RCC 7860 (cell line): ENCODE measurements at places on chromosomes 13 and 19.
A peak's percentile ranks its signal among the peaks of the same experiment; 100 is the strongest.

- DNase-seq: no peak
These were observed 740 bp upstream of the CCDC61 start for GRCh38 chr19:45994456-45994997.

DNA sequence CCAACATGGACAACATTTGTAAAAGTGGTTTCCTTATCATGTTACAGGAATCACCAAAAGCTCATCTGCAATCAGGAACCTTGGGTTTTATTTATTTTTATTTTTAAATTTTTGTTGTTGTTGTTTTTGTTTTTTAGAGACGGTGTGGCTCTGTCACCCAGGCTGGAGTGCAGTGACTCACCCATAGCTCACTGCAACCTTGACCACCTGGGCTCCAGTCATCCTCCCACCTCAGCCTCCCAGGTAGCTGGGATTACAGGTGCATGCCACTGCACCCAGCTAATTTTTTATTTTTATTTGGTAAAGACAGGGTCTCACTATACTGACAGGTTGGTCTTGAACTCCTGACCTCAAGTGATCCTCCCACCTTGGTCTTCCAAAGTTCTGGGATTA lies 13.6 kb upstream of the SERP2 start:
- DNase-seq: no peak

- no peak for DNase-seq
These were observed 5.8 kb downstream of the DYRK1B start for GRCh38 chr19:39828015-39828653.

- no peak for DNase-seq
These were observed 209.9 kb downstream of the DCT start for GRCh38 chr13:94269557-94269956.

- no peak for DNase-seq
These were observed 241.0 kb downstream of the KLF5 start for GRCh38 chr13:73299787-73300186.

GRCh38 chr13:112674412-112675365 lies 15.1 kb upstream of the ATP11A start:
- DNase-seq: no peak

DNA sequence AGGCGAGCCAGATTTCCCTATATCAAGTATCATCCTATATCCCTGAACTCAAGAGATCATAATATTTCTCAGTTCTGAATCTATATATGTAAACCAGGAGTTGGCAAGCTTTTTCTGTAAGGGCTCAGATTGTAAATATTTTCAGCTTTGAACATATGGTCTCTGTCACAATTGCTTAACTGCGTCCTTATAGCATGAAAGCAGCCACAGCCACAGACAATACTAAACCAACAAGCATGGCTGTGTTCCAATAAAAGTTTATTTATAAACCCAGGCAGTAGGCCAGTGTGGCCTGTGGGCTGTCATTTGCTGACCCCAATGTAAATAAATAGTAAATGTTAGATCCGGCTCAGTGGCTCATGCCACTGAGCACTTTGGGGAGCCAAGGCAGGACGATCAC lies 12.2 kb upstream of the MYH14 start:
- DNase-seq: no peak

- no peak for DNase-seq
These were observed 102.2 kb downstream of the PIBF1 start for GRCh38 chr13:72884101-72884500.

GRCh38 chr13:108828086-108828815 lies 198.8 kb downstream of the MYO16 start:
- no peak for DNase-seq

GRCh38 chr13:95385798-95386197 lies 84.5 kb upstream of the ABCC4 start:
- no peak for DNase-seq

DNA sequence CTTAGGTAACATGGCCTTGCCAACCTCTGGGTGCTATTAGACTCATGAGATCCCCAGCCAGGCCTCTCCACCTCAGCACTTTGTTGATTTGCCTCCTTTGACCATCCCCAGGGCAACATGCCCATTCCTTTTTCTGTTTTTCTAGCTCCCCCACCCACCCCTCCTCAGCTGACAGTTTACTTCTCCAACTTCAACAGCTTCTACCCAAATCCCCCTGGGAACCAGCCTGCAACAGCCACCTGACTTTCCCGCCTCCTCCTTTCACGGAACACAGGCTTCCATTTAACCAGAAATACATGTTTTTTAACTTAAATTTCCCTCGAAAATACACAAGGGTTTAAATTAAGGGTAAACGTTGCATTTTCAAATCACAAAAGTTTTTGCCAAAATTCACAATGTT lies 117.3 kb downstream of the DLEU7 start:
- no peak for DNase-seq

GRCh38 chr13:24744247-24744646 lies 19.7 kb upstream of the RNF17 start:
- no peak for DNase-seq

DNA sequence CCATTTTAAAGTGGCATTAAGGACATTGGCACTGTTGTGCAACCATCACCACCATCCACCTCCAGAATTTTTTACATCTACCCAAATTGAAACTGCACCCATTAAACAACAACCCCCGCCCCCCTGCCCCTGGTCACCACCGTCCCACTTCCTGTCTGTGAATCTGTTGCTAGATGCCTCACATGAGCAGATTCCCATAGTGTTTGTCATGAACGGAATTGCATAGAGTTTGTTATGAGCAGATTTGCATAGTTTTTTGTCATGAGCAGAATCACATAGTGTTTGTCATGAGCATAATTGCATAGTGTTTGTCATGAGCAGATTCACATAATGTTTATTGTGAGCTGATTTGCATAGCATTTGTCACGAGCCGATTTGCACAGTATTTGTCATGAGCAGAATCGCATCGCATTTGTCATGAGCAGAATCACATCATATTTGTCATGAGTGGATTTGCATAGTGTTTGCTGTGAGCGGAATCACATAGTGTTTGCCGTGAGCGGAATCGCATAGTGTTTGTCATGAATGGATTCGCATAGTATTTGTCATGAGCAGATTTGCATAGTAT lies 54.0 kb upstream of the GTF3A start:
- DNase-seq: no peak

DNA sequence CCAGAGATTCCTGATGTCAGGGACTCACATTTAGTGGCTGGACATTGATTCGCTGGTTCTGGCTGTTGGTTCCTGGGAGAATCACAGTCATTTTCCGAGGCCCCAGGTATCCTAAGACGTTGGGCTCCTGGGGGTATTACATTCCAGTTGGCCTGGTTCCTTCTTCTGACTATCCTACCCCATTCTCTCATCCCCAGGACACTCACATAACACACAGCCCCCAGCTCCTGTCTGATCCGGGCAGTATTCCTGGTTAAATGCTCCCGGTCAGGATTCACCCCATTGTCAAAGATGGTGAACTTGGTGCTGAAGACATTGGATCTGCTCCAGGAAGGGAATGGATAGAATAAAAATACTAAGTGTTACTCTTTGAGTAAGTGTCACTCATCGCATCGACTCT lies 11.5 kb downstream of the PPP1R15A start:
- DNase-seq: no peak

GRCh38 chr13:30442926-30443325 lies 20.6 kb downstream of the UBE2L5 start:
- no peak for DNase-seq

DNA sequence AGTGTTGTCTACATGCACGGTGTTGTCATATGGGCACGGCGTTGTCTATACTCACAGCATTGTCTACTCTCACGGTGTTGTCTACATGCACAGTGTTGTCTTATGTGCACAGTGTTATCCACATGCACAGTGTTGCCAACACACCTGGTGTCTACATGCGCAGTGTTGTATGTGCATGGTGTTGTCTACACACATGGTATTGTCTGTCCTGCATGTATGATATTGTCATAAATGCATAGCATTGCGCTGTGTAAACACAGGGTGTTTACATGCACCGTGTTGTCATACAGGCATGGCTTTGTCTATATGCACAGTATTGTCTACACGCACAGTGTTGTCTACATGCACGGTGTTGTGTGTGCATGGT lies 6.8 kb downstream of the ADPRHL1 start:
- DNase-seq: no peak

DNA sequence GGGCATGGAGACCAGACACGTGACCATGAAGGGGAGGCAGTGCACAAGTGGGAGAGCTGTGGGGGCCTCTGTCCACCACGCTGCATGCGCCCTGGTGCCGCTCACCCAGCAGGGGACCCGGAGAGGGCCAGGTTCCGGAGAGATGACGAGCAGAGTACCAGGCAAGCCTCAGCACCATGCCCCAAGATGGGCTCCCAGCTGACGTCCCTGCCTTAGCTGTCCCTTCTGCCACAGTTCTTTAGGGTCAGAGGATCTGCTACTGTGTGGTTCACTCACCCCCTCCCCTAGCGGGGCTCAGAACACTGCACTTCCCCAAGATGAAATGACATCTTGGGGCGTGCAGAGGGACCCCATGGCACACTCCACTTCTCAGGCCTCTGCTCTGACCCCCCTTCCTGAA lies 9.6 kb upstream of the PRKD2 start:
- DNase-seq: no peak

DNA sequence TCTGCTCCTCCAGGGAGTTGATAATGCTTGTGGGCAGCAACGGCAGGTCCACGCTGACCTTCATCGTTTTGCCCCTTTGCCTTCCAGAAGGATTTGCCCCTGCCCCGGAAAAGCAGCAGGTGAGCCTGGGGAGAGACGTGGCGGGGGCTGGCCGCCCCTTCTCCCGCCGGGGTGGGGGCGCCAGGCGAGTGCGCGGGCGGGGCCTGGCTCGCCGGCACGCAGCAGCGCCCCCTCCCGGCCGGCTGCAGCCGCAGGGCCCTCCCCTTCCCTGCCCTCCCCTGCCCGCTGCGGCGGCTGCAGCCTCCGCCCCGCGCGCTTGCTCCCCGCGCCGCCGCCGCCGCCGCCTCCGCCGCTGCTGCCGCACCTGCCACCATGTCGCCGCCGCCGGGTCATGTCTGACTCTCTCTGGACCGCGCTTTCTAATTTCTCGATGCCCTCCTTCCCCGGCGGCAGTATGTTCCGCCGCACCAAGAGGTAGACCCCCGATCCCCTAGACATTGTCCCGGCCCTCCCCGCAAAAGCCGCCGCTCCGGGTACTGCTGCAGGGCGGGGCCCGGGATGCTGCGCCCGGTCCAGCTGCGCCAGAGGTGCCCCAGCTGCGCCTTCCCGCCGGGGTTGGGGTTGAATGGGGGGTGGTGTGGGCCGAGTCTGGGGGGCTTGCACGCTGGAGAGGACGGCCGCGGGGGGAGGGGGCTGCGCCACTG lies at the start of gene MAST1:
Gene MAST1 (plus strand): TSS at position 334 of the 704 bp plus-strand sequence. CDS start 58 bp downstream, at position 392.
- no peak for DNase-seq

DNA sequence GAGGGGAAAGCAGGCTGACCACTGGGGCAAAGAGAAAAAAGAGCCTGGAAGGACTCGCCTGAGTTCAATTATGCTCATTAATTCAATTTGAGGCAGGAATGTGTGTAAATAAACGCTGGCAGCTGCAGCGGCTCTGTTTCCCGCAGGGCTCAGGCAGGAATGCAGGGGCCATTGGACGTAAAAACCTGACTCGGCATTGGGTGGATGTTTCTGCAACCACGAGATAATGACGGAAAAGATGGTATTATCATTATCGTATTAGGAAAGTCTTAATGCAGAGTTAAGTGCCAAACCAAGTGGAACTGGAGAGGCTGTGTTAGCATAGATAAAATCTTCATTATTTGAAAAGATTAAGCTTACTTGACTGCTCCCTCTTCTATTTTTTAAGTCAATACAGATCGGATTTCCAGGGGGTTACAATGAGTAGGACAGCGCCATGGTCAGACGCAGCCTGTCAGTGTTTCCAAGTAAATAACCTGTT lies 169.8 kb downstream of the SHISA2 start:
- DNase-seq: no peak

GRCh38 chr13:40409278-40409677 lies 257.2 kb downstream of the FOXO1 start:
- DNase-seq: no peak

- DNase-seq: no peak
These were observed 151.6 kb upstream of the FREM2 start for GRCh38 chr13:38535261-38535660.

GRCh38 chr13:91249861-91250260 lies 97.6 kb upstream of the MIR17HG start:
- DNase-seq: no peak

GRCh38 chr19:33221638-33222037 lies 4.0 kb downstream of the SLC7A10 start:
- no peak for DNase-seq

GRCh38 chr19:41925208-41926003 lies 2.8 kb downstream of the ERFL start:
- DNase-seq: no peak

DNA sequence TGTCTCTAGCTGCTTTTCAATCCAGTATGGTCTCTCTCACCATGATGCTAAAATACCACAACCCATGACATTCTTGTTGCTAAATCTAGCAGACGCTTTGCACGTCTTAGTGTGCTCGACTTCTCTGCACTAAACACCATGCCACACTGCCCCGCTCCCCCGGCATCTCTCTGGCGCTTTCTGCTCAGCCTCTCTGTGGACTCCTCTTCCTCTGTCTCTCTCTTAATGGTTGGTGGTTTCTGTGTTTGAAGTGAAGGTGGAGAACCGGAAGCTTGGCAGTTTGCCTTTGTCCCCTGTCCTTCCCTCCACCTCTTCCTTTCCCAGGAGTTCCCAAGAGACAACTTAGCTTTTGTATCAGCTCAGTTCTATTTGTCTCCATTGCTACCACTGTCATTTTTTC lies 8.8 kb downstream of the ERCC5 start:
- DNase-seq: no peak

GRCh38 chr13:27632214-27632613 lies 10.5 kb downstream of the POLR1D start:
- DNase-seq: no peak

DNA sequence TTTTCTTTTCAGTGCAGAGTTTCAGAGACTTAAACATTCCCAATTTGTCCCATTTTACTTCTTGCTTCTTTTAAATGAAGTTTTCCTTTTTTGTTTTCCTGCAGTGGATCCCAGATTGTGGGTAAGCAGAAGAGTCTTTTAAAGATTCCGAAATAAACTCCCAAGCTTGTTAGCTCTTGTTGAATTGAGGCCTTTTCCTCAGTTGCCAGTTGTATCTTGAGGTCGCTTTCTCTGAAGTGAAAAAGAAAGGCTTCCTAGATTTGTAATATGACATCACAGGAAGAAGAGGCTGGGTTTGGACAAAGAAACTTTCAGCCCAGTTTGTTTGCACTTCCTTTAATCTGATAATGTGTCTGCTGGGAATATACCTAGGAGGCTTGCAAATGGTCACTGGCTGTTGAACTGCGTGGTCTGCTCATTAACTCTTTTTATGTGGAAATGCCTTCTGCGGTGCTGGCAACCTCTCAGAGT lies at the start of gene LPAR6:
Gene LPAR6 (minus strand): TSS at position 233 of the 471 bp plus-strand sequence. CDS start 690 bp downstream, outside the sequence.
- no peak for DNase-seq

GRCh38 chr19:42411581-42412178 lies 15.5 kb downstream of the LIPE start:
- no peak for DNase-seq

- DNase-seq: peak; percentile 57
These were observed 5.2 kb downstream of the MIDN start for GRCh38 chr19:1253514-1254080.

DNA sequence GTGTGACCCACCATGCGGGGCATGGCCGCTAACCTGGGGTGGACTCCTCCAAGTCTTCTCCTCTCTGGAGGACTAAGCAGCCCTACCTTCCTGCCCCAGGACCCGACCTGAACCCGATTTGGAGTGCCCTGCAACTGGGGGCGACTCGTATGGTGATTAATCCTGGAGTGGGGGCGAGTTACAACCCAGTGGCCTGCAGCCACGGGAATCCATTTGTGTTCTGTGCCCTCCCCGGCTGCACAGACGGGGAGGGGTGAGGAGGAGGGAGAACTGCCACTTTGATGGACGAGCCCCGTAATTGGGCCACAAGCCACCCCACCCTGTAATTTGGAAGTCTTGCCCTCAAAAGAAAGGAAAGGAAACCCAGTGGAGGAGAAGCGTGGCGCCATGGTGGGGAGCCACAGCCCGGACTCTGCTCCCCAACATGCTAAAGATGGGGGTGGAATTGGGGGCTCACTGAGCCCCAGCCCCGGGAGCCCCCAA lies 18.0 kb downstream of the PRR36 start:
- no peak for DNase-seq
